ENCODE measurements at places on chromosomes 3 and 15. TPM values are rescaled to one million over a fixed set of nuclear protein-coding genes. Genes with fewer than 3 reads are reported as not detected.

GRCh38 chr3:49161197-49161596 lies 4.9 kb downstream of the CCDC71 start:
- peaks cover 30% of the 10 kb centered on the region for H3K36me3 ChIP-seq
- H3K4me3 ChIP-seq: no peak overlapping the region
- DNase-seq: no peak

GRCh38 chr3:23100106-23100505 lies 103.0 kb upstream of the UBE2E2 start:
- no peaks in the 10 kb centered on the region for H3K27me3 ChIP-seq
- no peak overlapping the region for H3K4me3 ChIP-seq
- no peak overlapping the region for H3K27ac ChIP-seq
- H3K36me3 ChIP-seq: no peaks in the 10 kb centered on the region
- DNase-seq: no peak

GRCh38 chr3:128426128-128426921 lies 40.4 kb downstream of the DNAJB8 start:
- H3K27ac ChIP-seq: no peak overlapping the region
- DNase-seq: peak; percentile 76
- H3K36me3 ChIP-seq: no peaks in the 10 kb centered on the region
- no peak overlapping the region for H3K4me3 ChIP-seq
- no peaks in the 10 kb centered on the region for H3K4me1 ChIP-seq

- no peak for DNase-seq
- no peak overlapping the region for H3K27ac ChIP-seq
- no peaks in the 10 kb centered on the region for H3K36me3 ChIP-seq
- H3K4me3 ChIP-seq: no peak overlapping the region
- no peaks in the 10 kb centered on the region for H3K27me3 ChIP-seq
Measured at GRCh38 chr3:176959867-176960266, 237.4 kb downstream of the TBL1XR1 start.

GRCh38 chr15:67781061-67781460 lies 44.2 kb upstream of the SKOR1 start:
- H3K36me3 ChIP-seq: peaks cover 5% of the 10 kb centered on the region
- no peak overlapping the region for H3K4me3 ChIP-seq
- no peak overlapping the region for H3K27ac ChIP-seq
- peaks cover 22% of the 10 kb centered on the region for H3K4me1 ChIP-seq
- no peaks in the 10 kb centered on the region for H3K27me3 ChIP-seq

Gene RPUSD2
- total RNA-seq: 22.9 TPM

Gene PPP1R14D
- total RNA-seq: not detected

Gene CFAP100
- total RNA-seq: not detected

Gene C3orf80
- total RNA-seq: not detected

Gene GOLGA6B
- total RNA-seq: not detected

Gene ROPN1
- not detected for total RNA-seq

Gene CEP19
- 6.4 TPM for total RNA-seq
